Stomach (tissue), 19 donors: ENCODE measurements at places on chromosomes 5 and 9.

GRCh38 chr9:27413511-27414219 is 110.4 kb upstream of the IFNK start:
- no peak for DNase-seq

DNA sequence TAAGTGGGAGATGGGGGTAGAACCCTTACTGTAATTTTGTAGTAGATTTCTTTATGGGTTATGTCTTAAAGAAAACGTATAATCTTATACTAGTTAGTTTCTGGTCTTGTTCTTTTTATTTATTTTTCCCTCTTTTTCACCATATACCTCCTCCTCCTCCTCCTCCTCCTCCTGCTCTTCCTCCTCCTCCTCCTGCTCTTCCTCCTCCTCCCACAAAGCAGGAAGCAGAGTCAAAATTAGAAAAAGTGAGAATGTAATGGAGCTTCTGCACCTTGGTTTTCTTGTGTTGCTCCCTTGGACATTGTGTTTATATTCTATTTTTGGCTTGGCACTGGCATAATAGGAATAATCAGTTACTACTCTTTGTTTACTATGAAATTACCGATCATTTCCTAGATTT is 4.5 kb downstream of the MACIR start:
- DNase-seq = no peak

DNA sequence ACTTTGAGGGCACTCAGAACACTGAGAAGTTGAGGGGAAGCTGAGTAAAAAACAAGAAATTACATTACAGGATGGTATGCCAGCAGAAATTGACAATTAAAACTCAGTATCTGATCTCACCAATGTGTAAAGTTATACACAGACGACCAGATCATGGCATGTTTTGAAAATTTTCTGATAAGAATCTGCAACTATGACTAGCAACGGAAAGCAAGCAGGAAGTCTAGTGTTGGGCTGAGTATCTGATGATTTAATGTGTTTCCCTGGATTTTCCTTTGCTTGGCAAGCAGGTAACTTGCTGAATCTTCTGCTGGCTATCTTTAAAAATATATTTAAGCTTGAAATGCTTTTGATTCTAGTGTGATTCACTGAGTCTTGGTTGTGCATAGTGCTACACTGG is 5.2 kb upstream of the GCNT4 start:
- DNase-seq = no peak

DNA sequence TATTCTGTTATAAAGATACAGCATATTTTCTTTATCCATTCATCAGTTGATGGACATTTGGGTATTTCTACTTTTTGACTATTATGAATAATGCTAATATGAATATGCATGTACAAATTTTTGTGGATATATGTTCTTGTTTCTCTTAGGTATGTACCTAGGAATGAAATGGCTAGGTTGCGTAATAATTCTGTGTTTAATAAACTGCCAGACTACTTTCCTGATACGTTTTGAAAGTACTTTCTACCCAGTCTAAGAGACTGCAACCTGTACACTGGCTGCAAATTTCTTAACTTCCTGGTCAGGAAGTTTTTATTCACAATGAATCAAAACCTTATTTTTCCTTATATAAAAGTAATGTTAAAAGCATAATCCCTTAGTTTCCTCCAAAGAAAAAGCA is 93.9 kb upstream of the STARD4 start:
- no peak for DNase-seq

DNA sequence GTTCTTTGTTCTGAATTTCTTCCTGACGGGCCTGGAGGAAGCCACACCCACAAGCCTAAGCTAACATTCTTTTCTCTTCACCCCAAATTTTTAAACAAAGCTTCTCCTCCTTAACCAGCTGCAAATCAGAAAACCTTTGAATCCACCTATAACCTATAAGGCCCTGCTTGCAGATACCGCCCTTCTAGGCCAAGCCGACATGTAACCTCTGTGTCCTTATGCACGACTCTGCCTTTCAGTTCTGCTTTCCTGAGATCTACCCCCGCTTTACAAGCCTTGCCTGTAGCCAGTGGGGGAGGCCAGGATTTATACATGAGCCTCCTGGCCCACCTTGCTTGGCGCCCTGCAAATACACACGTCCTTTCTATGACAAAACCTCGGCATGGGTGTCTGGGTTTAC is 19.3 kb downstream of the BRD9 start:
- no peak for DNase-seq
